Activated T-helper 9 cell treated with anti-CD3 and anti-CD28 coated beads, Interleukin-2, amount 50 U/mL, for 16 hours (primary cell): ENCODE measurements at places on chromosomes 1 and 21.

DNA sequence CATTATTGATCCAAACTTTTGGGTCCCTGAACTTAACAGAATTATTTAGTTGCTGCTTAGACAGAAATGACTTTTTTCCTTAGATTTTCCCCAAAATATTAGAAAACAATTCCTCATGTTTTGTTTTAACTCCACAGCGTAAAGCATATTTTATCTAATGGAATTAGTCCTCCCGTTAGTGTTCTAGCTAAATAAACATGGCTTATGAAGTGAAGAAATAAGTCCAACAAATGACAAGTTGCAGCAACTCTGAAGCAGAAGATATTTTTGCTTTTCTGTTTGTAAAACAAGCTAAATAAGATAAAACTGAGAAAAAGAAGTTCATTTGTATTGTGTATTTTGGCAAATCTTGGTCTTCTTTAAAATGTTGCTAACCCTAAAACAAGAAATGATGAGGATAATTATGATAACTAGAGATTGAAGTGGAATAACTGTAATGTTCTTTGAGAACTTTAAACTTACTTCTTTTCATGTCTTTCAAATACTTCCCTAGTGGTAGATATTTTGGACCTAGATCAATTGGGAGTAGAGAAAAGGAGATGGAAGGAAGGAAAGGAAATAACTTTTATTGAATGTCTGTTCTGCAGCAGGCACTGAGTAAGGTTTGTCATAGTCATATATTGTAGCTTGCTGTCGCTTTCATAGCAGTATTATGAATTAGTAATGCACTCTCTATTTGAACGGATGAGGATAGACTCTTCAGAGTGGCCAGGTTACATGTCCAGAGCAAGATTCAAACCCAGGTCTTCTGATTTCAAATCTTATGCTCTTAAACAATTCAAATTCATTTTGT is 12.5 kb downstream of the NFIA start:
- no peak for DNase-seq

DNA sequence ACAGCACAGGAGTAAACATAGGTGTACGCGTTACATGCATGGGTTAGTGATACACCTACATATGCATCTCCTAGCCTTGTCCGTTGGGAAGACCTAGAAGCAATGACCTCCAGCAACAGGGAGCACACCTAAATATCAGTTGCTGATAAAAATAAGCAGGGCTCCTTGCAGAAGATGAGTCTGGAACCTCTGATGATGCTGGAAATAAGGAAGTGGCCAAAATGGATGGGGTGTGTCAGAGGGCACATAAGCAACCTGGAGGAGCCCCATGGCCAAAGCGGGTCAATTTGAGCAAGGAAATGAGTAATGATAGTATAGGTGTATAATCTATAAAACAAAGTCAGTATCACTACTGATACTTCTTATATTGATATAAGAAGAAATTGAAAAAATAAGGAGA is 13.7 kb downstream of the ADARB1 start:
- DNase-seq = no peak

DNA sequence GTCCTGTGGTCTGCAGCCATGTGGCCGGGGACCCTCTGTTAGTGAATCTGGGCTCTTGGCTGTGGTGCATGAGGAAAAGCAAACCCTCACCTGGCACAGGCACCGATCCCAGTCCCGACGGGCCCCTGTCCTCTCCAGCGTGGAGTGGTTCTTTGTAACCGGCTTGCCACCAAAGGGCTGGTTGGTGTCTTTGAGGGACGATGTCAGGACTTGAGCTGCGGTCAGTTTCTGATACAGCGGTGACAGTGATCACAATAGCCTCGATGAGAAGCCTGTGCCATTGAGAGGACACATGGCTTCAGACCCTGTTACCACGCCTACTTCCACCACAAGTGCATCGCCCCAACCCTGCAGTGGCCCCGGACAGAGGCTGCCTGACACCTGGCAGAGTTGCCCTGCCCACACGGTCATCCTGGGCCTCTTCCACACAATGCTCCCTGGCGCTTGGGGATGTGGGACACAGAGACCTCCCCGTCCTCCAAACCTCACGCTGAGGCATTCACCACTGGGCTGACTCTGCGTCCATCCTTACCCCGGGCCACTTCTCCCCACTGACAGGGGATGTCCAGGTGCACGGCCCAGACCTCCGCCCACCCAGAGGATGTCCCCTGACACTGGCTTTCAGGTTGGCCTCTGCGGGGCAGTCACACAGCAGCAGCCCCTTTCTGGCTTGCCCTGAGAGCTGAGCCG is 18.8 kb upstream of the ACTRT2 start:
- DNase-seq = no peak

DNA sequence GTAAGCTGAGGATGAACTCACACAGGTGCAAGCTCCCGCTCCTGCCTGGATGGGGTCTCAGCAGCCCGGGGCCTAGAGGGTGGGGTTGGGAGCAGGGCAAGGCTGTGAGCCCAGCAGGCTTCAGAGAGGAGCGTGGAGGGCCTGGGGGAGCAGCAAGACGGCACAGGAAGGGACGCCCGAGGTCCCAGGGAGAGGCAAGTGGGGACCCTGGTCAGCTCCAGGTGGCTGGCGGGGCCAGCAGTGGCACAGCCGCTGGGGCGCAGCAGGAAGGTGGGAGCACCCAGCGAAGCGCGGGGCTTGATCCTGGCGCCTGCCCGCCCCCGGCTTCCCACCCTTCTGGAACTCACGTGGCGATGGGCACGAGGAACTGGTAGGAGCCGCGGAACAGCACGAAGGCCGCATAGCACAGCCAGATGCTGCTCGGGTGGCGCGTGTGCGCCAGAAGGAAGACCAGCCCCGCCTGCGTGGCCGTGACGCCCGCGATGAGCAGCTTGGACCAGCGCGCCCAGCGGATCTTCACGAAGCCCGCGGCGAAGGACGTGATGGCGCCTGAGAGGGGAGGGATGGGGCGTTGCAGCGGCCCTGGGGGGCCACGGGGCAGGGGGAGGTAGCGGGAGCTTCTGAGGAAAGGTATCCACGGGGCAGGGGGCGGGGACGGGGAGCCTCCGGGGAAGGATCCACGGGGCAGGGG is 11.7 kb downstream of the SLC19A1 start:
- no peak for DNase-seq

DNA sequence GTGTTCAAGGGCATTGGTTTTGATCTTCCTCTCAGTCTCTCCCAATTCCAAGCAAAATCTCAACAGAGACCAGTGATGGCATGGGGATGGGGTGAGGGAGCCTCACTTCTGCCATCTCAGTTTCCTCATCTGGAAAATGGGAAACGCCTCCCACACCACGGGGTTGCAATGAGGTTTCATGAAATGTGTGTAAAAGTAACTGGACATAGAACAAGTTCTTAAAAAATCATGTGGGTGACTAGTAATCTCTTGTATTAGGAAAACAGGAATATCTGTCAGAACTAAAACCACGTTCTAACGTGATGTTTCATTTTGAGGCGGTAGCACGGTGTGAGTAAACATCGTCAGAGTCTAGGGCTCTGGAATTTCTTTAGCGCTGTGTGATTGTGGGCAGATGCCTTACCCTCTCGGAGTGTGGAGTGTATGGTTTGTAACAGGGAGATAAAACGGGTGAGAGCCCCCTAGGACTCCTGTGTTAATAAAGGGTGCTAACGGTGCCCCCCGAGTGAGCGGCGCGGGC is 55.5 kb upstream of the DNAJC6 start:
- DNase-seq = no peak

GRCh38 chr1:233410906-233411305 is 83.4 kb downstream of the MAP3K21 start:
- DNase-seq = no peak

DNA sequence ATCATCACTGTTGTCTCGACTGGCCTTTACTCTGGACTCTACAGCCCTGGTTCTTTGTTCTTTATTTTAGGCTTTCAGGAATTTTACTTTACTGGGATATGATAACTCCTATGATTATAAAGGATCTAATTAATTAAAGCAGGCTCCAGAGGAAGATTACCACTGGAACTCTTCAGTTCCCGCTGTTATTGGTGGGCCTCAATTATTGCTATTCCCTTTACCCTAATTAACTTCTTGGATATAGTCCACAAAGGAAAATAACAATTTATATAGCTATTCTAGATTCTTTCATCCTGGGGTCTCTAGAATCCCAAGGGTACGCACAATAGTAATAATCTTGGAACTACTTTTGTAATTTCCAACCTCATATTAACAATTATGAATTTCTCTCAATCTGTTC is 8.5 kb upstream of the OVAAL start:
- no peak for DNase-seq

- no peak for DNase-seq
These were observed 42.3 kb upstream of the RUNX3 start for GRCh38 chr1:24972221-24972914.

DNA sequence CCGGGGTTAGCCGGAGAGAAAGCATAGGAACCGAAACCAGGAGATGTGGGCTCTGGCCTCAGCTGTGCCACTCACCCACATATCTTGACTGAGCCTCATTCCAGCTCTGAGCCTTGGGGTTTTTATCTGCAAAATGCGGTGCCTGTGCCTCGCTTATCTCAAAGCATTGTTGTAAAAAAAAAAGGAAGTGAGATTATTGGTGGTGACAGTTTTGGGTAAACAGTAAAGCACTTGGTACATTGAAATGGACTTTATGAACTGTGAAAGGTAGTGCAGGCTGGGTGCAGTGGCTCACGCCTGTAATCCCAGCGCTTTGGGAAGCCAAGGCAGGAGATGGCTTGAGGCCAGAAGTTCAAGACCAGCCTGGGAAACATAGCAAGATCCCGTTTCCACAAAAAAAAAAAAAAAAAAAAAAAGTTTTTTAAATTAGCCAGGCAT is 3.8 kb downstream of the PTAFR start:
- DNase-seq = no peak

DNA sequence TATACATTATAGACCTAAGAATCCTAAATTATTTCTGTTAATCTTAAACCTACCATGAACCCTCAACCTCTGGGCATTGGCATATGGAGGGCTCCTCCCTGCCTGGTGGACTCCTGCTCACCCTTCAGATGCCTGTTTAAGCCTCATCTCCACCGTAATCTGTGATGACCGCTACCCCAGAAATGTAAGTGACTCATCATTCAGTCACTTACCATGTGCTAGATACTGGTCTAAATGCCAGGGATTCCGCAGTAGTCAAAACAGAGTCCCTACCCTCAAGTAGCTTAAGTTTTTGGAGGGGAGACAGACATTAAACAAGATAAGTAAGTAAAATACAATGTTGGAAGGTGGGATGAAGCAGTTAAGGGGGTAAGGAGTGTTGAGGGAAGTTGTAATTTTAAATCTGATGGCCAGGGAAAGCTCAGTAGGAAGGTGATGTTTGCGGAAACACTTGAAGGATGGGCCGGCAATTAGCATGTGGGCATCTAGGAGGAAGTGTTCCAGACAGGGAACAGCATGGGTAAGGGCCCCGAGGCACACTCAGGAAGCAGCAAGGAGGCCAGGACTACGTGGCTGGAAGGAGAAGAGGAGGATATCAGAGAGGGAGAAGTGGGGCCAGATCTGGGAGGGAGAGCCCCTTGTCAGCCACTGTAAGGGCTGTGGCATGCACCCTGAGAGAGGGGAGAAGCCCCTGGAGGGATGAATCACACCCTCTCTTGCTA is 141.7 kb upstream of the HOOK1 start:
- DNase-seq = no peak
